T1000 (cell line): ENCODE measurements at places on chromosomes 2 and 18.

DNA sequence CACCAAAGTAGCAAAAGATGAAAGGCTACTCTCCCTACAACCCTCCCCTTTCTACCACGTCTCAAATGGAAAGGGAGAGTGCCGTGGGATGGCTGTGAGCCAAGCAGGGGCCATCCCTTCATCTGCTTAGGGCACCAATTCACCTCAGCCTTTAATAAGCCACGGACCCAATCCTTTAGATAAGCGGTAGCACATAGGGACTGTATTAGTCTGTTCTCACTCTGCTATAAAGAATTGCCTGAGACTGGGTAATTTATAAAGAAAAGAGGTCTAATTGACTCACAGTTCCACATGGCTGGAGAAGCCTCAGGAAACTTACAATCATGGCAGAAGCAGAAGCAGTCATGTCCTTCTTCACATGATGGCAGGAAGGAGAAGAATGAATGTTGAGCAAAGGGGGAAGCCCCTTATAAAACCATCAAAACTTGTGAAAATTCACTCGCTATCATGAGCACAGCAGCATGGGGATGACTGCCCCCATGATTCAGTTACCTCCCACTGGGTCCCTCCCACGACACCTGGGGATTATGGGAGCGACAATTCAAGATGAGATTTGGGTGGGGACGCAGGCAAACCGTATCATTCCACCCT, 85.9 kb upstream of the IL1R2 start:
- no peak for DNase-seq

GRCh38 chr2:173690349-173690748, 274.8 kb downstream of the SP3 start:
- DNase-seq, result no peak

DNA sequence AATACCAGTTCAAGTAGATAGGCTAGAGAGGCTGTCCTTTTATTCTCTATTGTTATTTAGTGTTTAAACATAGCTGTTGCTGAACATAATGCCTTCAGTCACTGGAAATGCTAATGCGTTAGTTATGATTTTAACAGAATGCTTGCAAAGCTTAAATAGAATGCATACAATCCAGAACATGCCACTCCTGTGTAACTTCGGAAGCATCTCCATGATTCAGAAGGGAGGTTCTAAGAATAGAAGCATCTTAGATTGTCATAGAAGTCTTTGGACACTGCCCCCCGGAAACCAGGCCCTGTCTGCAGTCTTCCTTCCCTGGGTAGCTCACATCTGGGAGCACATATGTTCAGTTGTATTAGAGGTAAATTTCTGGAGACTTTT, 73.2 kb downstream of the ZNF532 start:
- DNase-seq, result no peak

DNA sequence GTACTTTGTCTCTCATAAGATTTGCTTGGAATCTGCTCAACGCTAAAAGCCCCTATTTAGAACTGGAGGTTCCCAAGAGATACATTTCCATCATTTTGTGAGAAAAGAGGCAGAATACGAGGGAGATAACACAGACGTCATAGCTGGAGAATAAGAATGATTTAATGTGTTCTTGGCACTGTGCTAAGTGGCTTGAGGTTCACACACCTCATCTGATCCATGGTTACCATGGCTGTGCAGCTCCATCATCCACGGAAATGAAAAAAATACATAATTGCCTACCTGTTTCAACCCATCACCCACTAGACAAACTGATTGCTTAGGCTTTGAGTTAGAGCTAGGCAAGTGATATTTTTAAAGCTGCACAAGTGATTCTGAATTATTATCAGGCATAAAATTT, 227.6 kb downstream of the SLC8A1 start:
- no peak for DNase-seq

- no peak for DNase-seq
These were observed 252.8 kb downstream of the DYSF start for GRCh38 chr2:71706121-71706520.

DNA sequence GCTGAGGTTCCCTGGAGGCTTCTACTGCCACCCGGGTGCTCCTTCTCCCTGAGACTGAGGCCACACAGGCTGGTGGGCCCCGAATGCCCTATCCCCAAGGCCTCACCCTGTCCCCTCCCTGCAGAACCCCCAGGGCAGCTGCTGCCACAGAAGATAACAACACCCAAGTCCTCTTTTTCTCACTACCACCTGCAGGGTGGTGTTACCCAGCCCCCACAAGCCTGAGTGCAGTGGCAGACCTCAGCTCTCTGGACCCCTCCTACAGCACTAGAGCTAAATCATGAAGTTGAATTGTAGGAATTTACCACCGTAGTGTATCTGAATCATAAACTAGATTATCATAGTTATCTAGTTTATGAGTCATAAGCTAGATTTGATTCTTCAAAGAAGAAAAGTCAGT, 7.3 kb upstream of the CENPA start:
- no peak for DNase-seq

DNA sequence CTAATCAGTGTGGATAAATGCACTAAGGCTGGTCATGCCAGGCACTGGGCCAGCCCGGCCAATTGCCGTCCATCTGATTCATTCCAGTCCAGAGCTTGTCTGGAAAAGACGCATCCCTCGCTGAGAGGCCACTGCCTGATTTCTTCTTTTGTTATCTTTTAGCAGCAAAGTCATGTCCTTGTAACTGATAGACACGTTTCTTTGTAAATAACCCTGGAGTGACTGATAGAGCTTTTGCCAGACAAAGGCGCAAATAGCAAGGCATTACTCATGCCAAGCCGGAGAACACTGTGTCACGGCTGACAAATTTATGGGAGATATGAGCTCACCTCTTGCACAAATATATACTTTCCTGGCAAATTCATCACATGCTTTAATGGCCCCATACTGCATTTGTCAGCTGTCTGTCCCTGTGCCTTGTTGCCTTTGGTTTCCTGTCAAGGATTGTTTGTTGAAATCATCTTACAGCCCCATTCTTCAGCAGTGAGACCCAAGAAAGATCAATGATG, 164.4 kb downstream of the ETAA1 start:
- peak; percentile 6 for DNase-seq
